GM23248 (cell line): ENCODE measurements at places on chromosomes 7 and 10.

DNA sequence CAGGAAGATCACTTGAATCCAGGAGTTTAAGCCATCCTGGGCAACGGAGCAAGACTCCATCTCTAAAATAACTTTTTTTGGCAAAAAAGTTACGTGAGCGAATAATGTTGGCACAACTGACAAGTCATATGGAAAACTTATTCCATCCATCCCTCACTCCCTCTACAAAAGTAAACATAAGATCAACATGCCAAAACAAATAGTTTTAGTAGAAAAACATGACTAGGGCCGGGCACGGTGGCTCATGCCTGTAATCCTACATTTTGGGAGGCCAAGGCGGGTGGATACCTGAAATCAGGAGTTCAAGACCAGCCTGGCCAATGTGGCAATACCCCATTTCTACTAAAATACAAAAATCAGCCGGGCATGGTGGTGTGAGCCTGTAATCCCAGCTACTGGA is 25.6 kb downstream of the SLC25A16 start:
- no peak for DNase-seq

GRCh38 chr10:78462176-78462575 is 428.5 kb downstream of the RPS24 start:
- DNase-seq = no peak

DNA sequence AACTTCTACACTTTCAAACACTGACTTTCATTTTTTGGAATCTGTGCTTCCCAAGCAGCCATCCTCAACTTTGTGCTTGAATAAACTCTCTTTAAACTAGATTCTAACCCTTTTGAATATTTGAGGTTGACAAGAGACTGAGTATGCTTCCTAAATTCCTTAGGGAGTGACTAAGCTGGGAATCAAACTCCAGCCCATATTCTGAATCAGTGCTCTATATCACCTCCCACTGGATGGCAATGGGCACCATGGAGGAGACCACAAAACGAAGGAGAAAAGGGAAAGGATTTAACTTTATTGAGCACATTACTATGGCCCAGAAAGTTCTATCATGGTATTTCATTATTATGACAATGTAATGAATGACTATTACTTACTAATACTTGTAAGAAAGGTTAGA is 17.2 kb upstream of the SLC26A4 start:
- DNase-seq = peak; percentile 82

DNA sequence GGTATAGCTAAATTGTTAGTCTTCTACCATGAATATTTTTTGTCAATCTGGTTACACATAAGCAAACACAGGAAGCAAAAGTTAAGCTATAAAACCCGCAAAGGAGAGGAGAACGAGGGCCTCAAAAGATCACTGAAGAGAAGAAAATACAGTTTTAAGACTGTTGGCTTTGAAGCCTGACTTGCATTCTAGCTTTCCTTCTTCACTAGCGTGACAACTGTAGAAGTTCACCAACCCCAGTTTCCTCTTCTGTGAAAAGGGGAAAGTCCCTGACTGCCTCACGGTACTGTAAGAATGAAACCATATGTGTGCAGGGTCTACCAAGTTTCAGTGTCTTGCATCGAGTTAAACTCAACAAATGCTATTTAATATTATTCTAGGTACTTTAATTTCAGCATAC is 7.5 kb upstream of the LRRN3 start:
- peak; percentile 71 for DNase-seq

- no peak for DNase-seq
These were observed 106.0 kb downstream of the CYTH3 start for GRCh38 chr7:6166443-6166891.

GRCh38 chr10:88893611-88894010 is 13.6 kb downstream of the STAMBPL1 start:
- DNase-seq = peak; percentile 74

GRCh38 chr7:134174795-134175261 is 47.7 kb downstream of the LRGUK start:
- peak; percentile 92 for DNase-seq

- DNase-seq = no peak
These were observed 10.6 kb downstream of the CABCOCO1 start for GRCh38 chr10:61673360-61673759.

DNA sequence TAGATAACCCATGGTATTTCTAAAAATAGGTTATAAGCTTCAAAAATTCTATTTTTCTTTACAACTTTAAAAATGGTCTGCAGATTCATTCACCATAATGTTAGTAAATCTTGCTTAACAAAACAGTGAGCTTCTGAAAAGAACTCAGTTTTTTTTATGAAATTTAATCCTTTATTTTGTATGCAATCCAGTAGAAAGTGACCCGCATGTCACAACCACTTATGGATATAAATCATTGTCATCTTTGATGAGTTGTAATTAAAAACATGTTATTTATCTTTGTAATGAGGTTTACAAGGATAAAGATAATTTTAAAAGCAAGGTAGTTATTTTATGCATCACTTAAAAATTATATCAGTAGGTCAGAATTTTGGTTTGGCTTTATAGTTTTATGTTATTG is 173.5 kb upstream of the SEMA3A start:
- DNase-seq = no peak

DNA sequence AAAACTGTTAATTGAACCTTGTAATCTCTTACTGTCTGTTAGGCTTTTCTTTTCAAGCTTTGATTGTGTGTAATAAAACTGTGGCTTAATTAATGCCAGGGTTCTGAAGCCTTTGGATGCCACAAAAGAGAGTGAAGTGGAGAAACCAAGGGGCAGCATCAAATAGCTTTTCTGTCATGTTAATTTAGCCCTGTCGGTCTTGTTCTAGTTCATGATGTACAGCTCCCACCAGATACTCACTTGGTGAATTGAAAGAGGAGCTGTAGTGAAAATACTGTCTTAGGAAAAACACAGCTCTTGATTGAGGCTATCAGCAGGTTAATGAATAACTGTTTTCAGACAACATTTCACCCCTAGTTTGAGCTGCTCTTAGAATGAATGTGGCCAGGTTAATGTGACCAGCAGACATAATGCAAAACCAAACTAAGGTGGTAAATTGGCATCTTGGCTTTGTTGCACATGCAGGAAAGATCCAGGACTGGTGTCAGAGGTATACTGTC is 94.2 kb downstream of the POLL start:
- no peak for DNase-seq

DNA sequence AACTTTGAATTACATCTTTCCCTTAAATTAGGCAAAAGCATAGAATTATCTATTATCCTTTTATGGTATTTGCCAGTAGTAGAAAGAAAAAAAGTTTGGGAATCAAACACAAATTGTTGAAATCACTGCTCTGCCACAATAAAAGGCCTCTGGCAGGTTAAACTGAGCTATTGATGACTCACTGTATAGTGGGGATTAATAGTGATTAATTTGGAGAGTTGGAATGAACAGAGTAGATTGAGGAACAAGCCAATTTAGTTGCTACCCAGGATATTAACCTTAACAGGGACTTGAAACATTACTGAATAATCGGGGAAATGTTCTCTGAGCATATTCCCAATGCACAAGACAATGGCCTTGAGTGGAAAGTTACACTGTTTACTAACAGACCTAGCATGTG is 33.1 kb downstream of the MASTL start:
- DNase-seq = no peak

DNA sequence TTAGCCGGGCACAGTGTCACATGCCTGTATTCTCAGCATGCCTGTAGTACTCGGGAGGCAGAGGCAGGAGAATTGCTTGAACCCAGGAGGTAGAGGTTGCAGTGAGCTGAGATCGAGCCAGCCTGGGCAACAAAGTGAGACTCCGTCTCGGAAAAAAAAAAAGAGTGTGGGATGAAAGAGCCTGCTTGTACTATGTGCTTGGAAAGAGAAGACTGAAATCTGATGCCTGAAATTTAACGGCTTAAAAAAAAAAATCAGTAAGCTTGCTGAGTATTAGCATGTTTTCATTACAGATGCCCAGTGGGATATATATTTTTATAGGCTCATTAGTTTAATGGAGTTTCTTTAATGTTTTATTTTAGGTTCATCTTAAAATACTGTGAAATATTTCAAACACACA is 4.2 kb downstream of the NT5C2 start:
- DNase-seq = peak; percentile 35

DNA sequence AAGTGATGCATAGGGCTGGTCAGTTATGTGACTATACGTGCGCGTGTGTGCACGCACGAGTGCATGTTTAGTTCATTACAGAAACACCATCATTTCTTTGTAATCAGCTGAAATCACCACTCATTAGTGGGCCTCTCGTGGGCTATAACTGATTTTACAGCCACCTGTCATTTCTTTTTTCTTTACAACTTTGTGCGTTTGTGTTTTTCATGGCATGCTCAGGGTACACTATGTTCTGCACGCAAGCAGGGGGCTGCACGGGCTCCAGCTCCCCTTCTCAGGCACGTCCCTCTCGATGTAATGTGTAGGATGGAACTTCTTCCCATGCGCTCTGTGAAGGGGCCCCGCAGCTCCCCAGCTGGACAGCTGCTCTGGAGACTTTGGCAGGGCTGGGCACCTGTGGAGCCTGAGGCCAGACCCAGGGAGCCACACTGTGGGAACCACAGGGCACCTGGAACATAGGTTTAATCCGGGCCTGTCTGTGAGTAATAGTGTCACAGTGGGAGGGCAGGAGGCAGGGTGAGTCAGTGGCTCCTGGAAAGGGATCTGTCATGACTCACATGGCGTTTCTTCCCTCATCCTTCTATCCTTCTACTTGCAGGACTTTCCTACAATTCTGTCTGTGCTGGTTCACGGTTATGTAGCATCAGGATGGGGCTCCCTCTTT is 4.9 kb downstream of the GCK start:
- DNase-seq = peak; percentile 94

DNA sequence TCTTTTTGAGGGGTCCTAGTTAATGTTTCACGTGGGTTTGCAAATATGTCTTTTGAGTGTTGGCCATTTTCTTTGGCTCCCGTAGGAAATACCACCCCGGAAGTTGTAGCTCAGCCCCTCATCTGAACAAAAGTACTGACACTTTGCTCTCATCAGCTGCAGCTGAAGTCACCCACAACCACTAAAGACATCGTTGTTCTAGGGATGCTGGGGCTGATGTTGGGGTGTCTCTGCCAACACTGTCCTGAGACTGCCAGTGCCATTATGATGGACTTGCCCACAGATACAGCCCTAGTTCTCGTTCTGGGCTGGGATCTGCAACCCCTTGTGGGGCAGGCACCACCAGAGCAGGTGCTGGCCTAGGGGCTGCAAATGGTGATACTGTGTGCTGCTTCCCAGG is 82.6 kb upstream of the ARHGAP21 start:
- no peak for DNase-seq

GRCh38 chr10:62924344-62924748 is 108.2 kb upstream of the EGR2 start:
- no peak for DNase-seq

DNA sequence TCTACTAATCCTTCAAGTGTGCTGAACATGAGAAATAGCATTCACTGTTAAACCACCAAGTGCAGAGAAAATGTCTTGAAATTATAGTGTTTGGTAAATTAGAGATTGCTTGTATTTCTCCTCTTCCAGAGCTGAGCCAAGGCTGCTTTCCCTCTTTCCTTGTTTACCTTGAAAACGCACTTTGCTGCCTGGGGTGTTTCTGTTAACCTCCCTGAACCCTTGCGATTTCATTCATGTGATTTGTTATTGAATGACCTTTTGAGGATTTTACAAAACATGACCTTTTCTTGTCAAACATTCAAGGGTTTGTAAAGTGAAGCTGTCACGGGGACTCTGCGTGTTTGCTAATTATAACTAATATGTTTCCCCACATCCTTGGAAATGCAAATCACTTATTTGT is 169.4 kb downstream of the LRMDA start:
- DNase-seq = no peak

GRCh38 chr10:98367604-98368451 is 47.2 kb downstream of the PYROXD2 start:
- DNase-seq = no peak

GRCh38 chr7:67912437-67912836 is 915.8 kb downstream of the TYW1 start:
- no peak for DNase-seq

GRCh38 chr7:80941208-80941758 is 22.4 kb upstream of the SEMA3C start:
- peak; percentile 87 for DNase-seq

- no peak for DNase-seq
These were observed 129.0 kb downstream of the CDH23 start for GRCh38 chr10:71525721-71526120.

DNA sequence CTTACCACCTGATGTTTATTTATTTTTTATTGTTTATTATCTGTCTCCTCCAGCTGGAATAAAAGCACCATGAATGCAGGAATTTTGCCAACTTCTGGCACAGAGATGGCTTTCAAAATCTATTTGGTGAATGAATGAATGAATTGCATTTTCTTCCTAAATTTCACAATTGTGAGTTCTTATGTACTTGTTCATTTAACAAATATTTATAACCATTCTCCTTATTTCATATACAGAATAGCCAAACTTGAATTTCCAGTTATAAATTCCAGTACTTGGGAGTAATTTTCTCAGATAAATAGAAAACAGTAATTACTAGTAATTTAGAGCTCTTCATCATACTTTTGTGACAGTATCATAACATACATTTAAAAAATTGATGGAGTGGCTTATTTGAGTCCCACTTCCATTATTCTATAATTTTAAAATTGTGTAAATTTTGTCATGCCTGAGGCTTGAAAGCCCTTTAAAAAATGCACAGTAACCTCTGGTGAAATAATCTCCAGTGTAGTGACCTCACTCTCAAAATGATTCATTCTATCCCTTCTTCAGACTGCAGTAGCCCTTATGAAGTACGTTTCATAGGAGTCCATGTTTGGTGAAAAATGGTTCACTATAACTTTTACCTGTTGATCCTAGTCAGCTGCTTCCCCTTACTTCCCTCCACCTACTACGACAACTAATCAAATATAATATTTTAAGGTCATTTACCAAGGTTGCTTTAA is 40.0 kb upstream of the SRI start:
- DNase-seq = peak; percentile 27

DNA sequence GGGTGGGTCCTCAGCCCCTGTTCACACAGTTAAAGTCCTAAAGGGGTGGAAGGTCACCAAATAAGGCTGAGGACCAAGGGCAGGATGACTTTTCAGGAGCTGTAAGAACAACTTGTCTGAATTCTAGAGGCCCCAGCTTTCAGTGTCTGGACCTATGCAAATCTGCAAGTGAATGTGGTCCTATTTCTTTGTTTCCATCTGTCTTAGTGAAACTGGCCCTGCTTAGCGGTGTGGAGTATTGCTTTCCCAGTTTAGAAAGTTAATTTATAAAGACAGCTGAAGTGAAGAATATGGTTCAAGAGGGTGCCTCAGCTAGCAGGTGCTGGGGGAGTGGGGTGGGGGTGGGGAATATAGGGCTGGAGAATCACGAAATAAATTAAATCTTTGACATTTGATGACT is 40.1 kb downstream of the HHEX start:
- no peak for DNase-seq
